GM23248 (cell line): ENCODE measurements at places on chromosomes 6 and 20. TPM values are rescaled to one million over a fixed set of nuclear protein-coding genes. Genes with fewer than 3 reads are reported as not detected.

The TSBP1 gene
- not detected in 2 replicates for total RNA-seq

The MACROD2 gene
- 1.1 and 3.3 TPM in 2 replicates for total RNA-seq

The COL21A1 gene
- 0.11 TPM in 1 of 2 replicates, not detected in the other for total RNA-seq

The DNAJC5 gene
- total RNA-seq, result 68.0 and 70.9 TPM in 2 replicates

The LY86 gene
- not detected in 2 replicates for total RNA-seq

The HLA-E gene
- total RNA-seq, result 190 and 203 TPM in 2 replicates

The PRR18 gene
- total RNA-seq, result not detected in 2 replicates

- no peak for DNase-seq
- H3K27me3 ChIP-seq, result no peaks in the 10 kb centered on the region
- no peaks in the 10 kb centered on the region for H3K4me1 ChIP-seq
- H3K27ac ChIP-seq, result no peak overlapping the region
- no peak overlapping the region for H3K4me3 ChIP-seq
- no peaks in the 10 kb centered on the region for H3K36me3 ChIP-seq
Measured at GRCh38 chr20:36145877-36146707, 8.4 kb upstream of the EPB41L1 start.

DNA sequence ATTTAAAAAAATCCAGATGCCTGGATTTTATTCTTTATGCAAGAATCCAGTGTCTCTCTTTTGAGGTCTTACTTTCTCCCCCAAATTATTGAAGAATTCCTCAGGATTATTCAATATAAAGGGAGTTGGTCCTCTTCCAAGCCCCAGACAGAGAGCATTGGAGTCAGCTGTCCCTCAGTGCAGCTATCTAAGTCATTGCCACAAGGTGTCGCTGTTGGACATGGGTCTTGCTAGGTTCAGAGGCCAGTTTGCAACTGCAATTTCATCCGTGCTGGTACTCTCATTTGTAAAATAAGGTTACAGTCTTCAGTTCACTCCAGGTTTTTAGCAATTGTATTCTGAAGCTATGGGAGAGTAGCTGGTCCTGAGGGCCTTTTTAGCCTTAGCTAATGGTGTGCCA, 27.8 kb downstream of the CCN2 start:
- no peak overlapping the region for H3K4me3 ChIP-seq
- no peak overlapping the region for H3K27ac ChIP-seq
- H3K36me3 ChIP-seq, result no peaks in the 10 kb centered on the region
- H3K4me1 ChIP-seq, result peaks cover 17% of the 10 kb centered on the region
- peak; percentile 60 for DNase-seq
- H3K27me3 ChIP-seq, result no peaks in the 10 kb centered on the region

GRCh38 chr6:42292004-42292740, 74.5 kb upstream of the MRPS10 start:
- no peaks in the 10 kb centered on the region for H3K36me3 ChIP-seq
- DNase-seq, result peak; percentile 89
- H3K27ac ChIP-seq, result peak overlapping the region; percentile 57

DNA sequence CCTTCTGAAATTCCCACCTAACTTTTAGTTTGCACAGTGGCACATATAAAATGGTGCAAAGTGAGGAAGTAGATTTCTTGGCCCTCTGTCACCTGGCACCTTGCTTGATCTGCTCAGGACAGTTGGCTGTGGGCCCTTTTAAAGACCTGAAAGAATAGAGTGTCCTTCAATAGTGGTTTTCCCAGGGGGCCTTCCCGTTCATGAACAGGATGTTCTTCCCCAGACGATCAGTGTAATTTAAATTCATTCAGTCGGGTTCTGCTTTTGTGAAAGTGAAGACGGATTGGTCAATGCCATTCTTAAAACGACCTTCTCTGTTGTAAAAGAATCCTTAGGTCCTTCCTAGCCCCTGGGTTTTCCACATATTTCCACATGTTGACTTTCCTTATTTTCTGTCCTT, 178.5 kb downstream of the SASH1 start:
- DNase-seq, result peak; percentile 37
- peaks cover 48% of the 10 kb centered on the region for H3K36me3 ChIP-seq
- H3K27me3 ChIP-seq, result no peaks in the 10 kb centered on the region
- peak overlapping the region; percentile 100 for H3K27ac ChIP-seq

GRCh38 chr20:61805365-61805764, 260.3 kb downstream of the TAF4 start:
- DNase-seq, result no peak
- H3K36me3 ChIP-seq, result no peaks in the 10 kb centered on the region
- no peaks in the 10 kb centered on the region for H3K4me1 ChIP-seq
- H3K27ac ChIP-seq, result no peak overlapping the region

DNA sequence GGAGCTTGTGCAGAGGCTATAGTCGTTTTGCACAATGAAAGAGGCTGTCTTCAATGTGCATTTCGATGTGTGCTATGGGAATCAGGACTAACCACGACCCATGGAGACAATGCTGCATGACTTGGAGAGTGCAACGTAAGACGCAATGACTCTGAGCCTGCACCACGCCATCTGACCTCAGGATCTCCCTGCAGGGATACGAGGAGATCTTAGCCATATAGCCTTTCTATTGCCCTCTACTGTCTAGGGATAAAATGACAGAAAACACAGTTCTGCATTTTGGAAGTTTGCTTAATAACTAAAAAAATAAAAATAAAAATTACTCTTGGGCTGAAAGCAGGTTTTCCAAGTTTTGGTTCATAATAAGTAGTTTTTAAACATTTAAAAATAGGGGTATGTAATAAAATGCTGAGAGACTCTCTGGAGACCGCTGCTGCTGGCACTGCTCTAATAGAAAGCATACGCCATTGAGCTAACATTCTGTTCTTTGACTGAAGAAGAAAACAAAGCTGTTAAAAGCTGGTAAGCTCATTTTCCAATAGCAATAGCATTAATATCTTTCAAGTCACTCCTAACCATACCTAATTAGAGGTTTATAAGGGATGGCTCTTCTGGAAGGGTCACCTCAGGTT, 87.2 kb downstream of the PDE7B start:
- no peak overlapping the region for H3K4me3 ChIP-seq
- no peaks in the 10 kb centered on the region for H3K36me3 ChIP-seq
- no peaks in the 10 kb centered on the region for H3K27me3 ChIP-seq
- H3K27ac ChIP-seq, result peak overlapping the region; percentile 2; the same call in 1 of the 2 replicates
- peak; percentile 75 for DNase-seq
- H3K4me1 ChIP-seq, result peaks cover 32% of the 10 kb centered on the region

GRCh38 chr6:165025040-165025439, 284.4 kb downstream of the C6orf118 start:
- H3K4me1 ChIP-seq, result no peaks in the 10 kb centered on the region
- no peak for DNase-seq
- no peaks in the 10 kb centered on the region for H3K27me3 ChIP-seq
- H3K4me3 ChIP-seq, result no peak overlapping the region
- no peaks in the 10 kb centered on the region for H3K36me3 ChIP-seq

- H3K27ac ChIP-seq, result peak overlapping the region; percentile 18; the same call in 1 of the 2 replicates
- no peaks in the 10 kb centered on the region for H3K36me3 ChIP-seq
- peaks cover 64% of the 10 kb centered on the region for H3K4me1 ChIP-seq
- no peak overlapping the region for H3K4me3 ChIP-seq
- no peaks in the 10 kb centered on the region for H3K27me3 ChIP-seq
Measured at GRCh38 chr6:44123544-44123943, 3.7 kb downstream of the MRPL14 start.

DNA sequence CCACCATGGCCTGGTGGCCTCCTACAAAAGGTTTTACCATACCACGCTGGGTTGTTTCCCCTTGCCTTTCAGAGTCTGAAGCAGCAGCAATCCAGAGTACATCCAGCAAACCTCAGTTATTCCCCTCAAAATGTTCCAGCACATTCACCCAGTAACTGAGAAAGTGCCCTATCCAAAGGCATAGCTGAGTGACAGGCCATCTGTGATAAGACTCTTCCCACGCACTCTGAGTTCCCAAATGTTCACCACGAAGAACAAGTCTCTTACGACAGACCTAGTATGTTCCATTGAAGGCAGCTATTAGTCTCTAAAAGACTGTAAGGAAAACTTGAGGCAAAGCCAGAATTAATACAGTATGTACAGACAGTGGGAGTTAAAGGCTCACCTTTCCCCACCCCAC, 31.6 kb upstream of the C20orf144 start:
- no peaks in the 10 kb centered on the region for H3K4me1 ChIP-seq
- H3K4me3 ChIP-seq, result no peak overlapping the region
- H3K27ac ChIP-seq, result no peak overlapping the region
- peaks cover 6% of the 10 kb centered on the region; the same call in 1 of the 2 replicates for H3K36me3 ChIP-seq

DNA sequence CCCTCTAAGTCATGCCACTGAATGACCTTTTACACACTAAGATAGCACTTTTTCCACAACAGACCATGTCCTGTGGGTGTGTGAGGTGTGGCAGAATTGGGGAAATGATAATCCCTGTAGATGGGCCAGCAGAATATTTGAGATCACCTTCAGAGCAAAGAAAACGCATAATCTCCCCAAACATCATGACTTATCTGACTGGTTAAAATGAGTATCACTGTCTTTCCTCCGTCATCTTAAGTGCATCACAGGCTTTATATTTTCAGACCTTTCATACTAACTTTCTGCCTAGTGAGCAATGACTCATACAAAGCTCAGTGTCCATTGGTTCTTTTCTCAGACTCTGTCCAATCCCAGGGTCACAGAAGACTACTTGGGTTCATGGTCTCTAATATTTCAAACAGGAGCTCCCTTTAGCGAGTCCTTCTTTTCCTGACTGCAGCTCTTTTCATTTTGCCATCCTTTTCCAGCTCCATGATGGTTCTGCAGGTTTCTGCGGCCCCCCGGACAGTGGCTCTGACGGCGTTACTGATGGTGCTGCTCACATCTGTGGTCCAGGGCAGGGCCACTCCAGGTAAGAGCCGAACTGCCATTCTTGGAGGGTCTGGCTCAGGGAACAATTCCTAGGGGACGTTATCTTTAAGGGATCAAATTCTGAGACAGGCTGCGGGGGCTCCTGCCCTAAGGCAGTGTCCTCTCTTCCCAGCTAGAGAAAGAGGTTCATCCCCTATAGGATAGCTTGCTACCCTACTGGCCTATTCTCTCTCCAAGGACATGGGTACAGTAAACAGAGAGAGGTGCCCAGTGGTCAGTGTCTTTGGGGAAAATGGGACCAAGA, at the start of gene HLA-DPB1:
Gene HLA-DPB1 (plus strand): TSS at position 423 of the 838 bp plus-strand sequence. CDS start 52 bp downstream, at position 475.
- peak; percentile 79 for DNase-seq
- no peaks in the 10 kb centered on the region for H3K4me1 ChIP-seq
- no peaks in the 10 kb centered on the region for H3K36me3 ChIP-seq
- no peak within 1 kb of the TSS for H3K27ac ChIP-seq

GRCh38 chr20:14518648-14519047, 181.2 kb upstream of the FLRT3 start:
- DNase-seq, result no peak
- H3K36me3 ChIP-seq, result no peaks in the 10 kb centered on the region
- no peak overlapping the region for H3K27ac ChIP-seq
- no peaks in the 10 kb centered on the region for H3K27me3 ChIP-seq
- H3K4me1 ChIP-seq, result peaks cover 32% of the 10 kb centered on the region; the same call in 1 of the 2 replicates

GRCh38 chr20:36862857-36863668, 12.9 kb upstream of the TLDC2 start:
- peak overlapping the region; percentile 74 for H3K27ac ChIP-seq
- peak overlapping the region; percentile 79 for H3K4me3 ChIP-seq
- H3K36me3 ChIP-seq, result no peaks in the 10 kb centered on the region
- peaks cover 17% of the 10 kb centered on the region for H3K4me1 ChIP-seq
- peak; percentile 62 for DNase-seq

GRCh38 chr6:20117474-20117873, 94.8 kb downstream of the MBOAT1 start:
- no peak overlapping the region for H3K4me3 ChIP-seq
- no peaks in the 10 kb centered on the region for H3K4me1 ChIP-seq
- H3K27ac ChIP-seq, result no peak overlapping the region
- no peaks in the 10 kb centered on the region for H3K27me3 ChIP-seq

DNA sequence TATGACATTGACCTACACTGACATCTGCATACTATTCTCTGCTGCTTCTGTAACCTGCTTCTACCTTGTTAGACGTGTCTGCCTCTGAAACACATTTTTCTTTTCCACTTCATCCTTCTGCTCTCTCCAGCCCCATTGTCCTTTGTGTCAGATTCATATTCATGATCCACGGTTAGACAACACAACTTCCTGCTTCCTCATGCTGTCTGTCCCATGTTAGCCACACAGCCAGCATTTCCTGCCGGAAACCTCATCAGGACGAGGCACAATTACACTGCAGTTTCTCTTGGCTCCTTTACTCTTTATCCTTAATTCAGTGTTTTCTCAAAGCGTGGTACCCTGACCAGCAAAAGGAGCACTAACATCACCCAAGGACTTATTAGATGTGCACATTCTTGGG, 150.2 kb downstream of the TBC1D7 start:
- H3K4me1 ChIP-seq, result no peaks in the 10 kb centered on the region
- no peak overlapping the region for H3K4me3 ChIP-seq
- no peaks in the 10 kb centered on the region; the same call in 1 of the 2 replicates for H3K27me3 ChIP-seq
- no peak for DNase-seq
- H3K36me3 ChIP-seq, result no peaks in the 10 kb centered on the region
- H3K27ac ChIP-seq, result no peak overlapping the region

DNA sequence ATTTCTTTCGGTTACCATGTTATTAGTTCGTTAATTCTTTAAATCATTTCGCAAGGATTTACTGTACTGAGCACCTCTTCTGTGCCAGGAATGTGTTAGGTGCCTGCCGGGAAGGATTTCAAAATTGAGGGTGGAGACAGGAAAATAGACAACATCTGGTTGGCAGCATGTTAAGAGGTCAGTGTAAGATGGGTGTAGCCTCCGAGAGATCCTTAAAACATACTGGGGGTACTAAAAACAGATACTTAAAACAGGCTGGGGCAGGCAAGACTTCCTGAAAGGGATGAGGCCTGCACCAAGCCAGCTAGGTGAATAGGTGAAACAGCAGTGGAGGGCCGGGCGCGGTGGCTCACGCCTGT, 178.0 kb upstream of the SGK1 start:
- H3K36me3 ChIP-seq, result no peaks in the 10 kb centered on the region
- H3K4me1 ChIP-seq, result peaks cover 10% of the 10 kb centered on the region
- no peaks in the 10 kb centered on the region for H3K27me3 ChIP-seq
- no peak overlapping the region for H3K4me3 ChIP-seq
- no peak for DNase-seq
- no peak overlapping the region for H3K27ac ChIP-seq

DNA sequence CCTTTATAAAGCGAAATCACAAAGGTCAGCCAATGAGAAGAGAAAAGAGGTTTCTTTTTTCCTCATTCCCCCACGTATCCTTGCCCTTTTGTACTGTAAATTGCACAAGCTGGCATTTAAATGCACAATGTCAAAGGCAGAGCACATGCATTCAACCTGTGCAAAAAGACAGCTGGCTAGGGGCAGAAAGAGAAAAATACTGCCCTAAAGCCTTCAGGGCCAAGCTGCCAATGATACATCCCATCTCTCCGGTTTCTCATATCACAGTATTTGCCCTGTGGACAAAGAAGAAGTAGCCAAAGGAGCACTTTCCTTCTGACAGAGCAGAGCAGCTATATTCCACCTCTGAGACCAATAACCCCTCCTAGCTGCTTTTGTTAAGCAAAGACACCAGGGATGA, 219.2 kb downstream of the TRDN start:
- no peaks in the 10 kb centered on the region for H3K4me1 ChIP-seq
- no peak overlapping the region for H3K4me3 ChIP-seq
- H3K36me3 ChIP-seq, result no peaks in the 10 kb centered on the region
- 0 out of 2 replicates have a peak, but pooled peaks cover 3% of the 10 kb centered on the region for H3K27me3 ChIP-seq
- no peak overlapping the region for H3K27ac ChIP-seq
- no peak for DNase-seq

- H3K36me3 ChIP-seq, result no peaks in the 10 kb centered on the region
- DNase-seq, result no peak
- no peaks in the 10 kb centered on the region for H3K4me1 ChIP-seq
- no peak overlapping the region for H3K27ac ChIP-seq
- H3K4me3 ChIP-seq, result no peak overlapping the region
Measured at GRCh38 chr6:134010974-134011373, 41.5 kb downstream of the SLC2A12 start.

- peaks cover 39% of the 10 kb centered on the region for H3K27me3 ChIP-seq
- no peak for DNase-seq
- H3K4me1 ChIP-seq, result no peaks in the 10 kb centered on the region
- H3K4me3 ChIP-seq, result no peak within 1 kb of the TSS
- H3K36me3 ChIP-seq, result no peaks in the 10 kb centered on the region
Measured at GRCh38 chr20:44336725-44337380, at the start of gene R3HDML. TSS of gene R3HDML (plus strand) at chr20:44337043. CDS start at chr20:44337158, 115 bp downstream.
